ENCODE measurements at places on chromosomes 5 and 9. TPM values are rescaled to one million over a fixed set of nuclear protein-coding genes. Genes with fewer than 3 reads are reported as not detected.
A peak's percentile ranks its signal among the peaks of the same experiment; 100 is the strongest.

The C9orf50 gene
- not detected for total RNA-seq

The PLEKHG4B gene
- not detected for total RNA-seq

- H3K27me3 ChIP-seq = no peaks in the 10 kb centered on the region
- no peaks in the 10 kb centered on the region for H3K36me3 ChIP-seq
- H3K4me1 ChIP-seq = no peaks in the 10 kb centered on the region
- no peak overlapping the region for H3K4me3 ChIP-seq
- no peak for DNase-seq
- no peak overlapping the region for H3K27ac ChIP-seq
Measured at GRCh38 chr9:25562101-25562500, 116.1 kb downstream of the TUSC1 start.

GRCh38 chr5:66789434-66789833 lies 193.2 kb downstream of the MAST4 start:
- no peaks in the 10 kb centered on the region for H3K4me1 ChIP-seq
- H3K36me3 ChIP-seq = no peaks in the 10 kb centered on the region

- H3K4me3 ChIP-seq = no peak overlapping the region
- H3K36me3 ChIP-seq = peaks cover 63% of the 10 kb centered on the region
- DNase-seq = no peak
- H3K27me3 ChIP-seq = no peaks in the 10 kb centered on the region
- peaks cover 90% of the 10 kb centered on the region for H3K4me1 ChIP-seq
- no peak overlapping the region for H3K27ac ChIP-seq
Measured at GRCh38 chr5:135388860-135389435, 10.1 kb downstream of the MACROH2A1 start.

DNA sequence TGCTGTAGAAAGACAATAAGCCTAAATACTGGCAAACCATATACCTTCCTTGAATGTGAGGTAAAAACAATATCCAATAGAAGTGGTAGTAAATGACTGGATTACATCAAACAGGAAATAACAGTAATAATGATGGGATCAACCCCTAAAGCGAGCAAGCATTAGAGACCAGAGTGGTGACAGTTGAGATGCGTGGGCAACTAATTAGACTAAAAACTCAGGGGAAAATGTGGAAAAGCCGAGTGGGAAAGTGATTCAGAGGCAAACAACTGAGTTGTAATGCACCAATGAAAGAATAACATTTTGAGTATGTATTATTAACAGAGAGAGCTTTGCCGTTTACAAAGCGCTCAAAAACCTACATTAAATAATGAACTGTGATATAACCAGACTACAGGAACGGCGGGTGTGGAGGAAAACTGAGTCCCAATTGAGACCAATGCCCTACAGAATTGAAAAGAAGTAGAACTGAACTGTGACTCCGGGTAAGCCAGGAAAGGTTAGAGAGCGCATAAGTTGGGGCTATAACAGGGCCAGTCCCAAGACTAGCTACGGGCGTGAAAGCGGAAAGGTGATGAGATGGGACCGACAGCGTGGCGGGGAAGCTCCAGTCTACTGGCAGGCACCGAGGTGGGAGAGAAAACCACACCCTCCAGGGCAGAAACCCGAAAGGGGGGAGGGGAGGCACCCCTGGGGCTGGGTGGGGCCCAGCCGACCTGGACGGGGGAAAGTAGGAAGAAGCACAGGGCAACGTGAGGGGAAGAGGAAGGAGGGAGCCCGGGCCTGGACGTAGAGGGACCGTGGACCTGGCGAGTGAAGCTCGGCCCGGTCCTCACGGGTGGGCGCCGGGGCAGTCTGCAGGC lies 592 bp downstream of the UBAP2 start:
- H3K27me3 ChIP-seq = no peaks in the 10 kb centered on the region
- H3K4me3 ChIP-seq = peak overlapping the region; percentile 98
- peak overlapping the region; percentile 100 for H3K27ac ChIP-seq
- peaks cover 8% of the 10 kb centered on the region for H3K36me3 ChIP-seq

GRCh38 chr5:179323026-179323870 lies 22.0 kb downstream of the ADAMTS2 start:
- no peaks in the 10 kb centered on the region for H3K36me3 ChIP-seq
- no peaks in the 10 kb centered on the region for H3K27me3 ChIP-seq
- H3K4me3 ChIP-seq = no peak overlapping the region
- no peaks in the 10 kb centered on the region for H3K4me1 ChIP-seq
- no peak for DNase-seq

GRCh38 chr9:37215830-37216229 lies 95.5 kb downstream of the ZCCHC7 start:
- no peaks in the 10 kb centered on the region for H3K27me3 ChIP-seq
- no peak overlapping the region for H3K27ac ChIP-seq
- peaks cover 13% of the 10 kb centered on the region for H3K4me1 ChIP-seq
- peaks cover 8% of the 10 kb centered on the region for H3K36me3 ChIP-seq

GRCh38 chr9:130433168-130433946 lies 11.4 kb upstream of the ASS1 start:
- no peaks in the 10 kb centered on the region for H3K4me1 ChIP-seq
- H3K27ac ChIP-seq = no peak overlapping the region
- no peaks in the 10 kb centered on the region for H3K36me3 ChIP-seq
- peak; percentile 24 for DNase-seq
- no peak overlapping the region for H3K4me3 ChIP-seq

DNA sequence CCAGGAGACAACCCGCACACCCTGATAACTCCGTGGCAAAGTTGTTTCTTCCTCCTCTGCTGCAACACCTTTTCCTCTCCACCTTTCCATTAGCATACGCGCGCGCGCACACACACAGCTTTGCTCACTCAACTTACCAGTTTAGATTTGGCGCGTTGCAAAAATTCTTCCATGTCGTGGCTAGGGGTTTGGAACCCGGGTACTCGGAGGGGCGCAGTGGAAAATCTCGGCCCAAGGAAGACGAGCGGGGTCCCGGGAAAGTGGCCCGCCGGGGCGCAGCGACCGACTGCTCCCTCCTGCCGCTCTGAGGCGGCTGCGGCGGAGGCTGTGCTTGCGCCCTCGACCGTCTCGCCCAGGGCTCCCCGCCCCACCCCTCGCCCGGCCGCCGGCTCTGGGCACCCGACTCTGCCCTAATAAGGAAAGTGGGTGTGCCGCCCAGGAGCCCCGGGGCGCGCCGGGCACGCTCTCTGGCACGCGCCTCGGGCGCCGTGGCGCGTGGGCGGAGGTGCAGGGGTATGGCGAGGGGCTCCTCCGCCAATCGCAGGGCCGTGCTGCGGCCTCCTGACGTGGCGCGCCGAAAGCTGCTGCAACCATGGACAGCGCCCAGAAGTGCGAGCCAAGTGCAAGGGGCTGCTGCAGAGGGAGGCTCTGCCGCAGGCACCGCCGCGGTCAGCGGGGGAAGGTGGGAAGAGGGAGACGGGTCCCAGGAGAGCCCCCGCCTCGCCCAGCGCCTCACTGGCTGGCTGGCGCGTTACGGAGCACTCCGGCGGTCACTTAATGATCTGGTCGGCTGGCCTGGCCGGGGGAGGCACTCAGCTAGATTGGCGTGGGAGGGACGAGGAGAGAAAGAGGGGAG lies at the start of gene PRUNE2:
TSS of gene PRUNE2 (minus strand) at position 324 of the 856 bp plus-strand sequence. CDS start at position 173, 151 bp downstream.
- H3K4me1 ChIP-seq = no peaks in the 10 kb centered on the region
- no peak for DNase-seq
- no peaks in the 10 kb centered on the region for H3K36me3 ChIP-seq
- no peak within 1 kb of the TSS for H3K4me3 ChIP-seq
- no peak within 1 kb of the TSS for H3K27ac ChIP-seq
- H3K27me3 ChIP-seq = peaks cover 58% of the 10 kb centered on the region

DNA sequence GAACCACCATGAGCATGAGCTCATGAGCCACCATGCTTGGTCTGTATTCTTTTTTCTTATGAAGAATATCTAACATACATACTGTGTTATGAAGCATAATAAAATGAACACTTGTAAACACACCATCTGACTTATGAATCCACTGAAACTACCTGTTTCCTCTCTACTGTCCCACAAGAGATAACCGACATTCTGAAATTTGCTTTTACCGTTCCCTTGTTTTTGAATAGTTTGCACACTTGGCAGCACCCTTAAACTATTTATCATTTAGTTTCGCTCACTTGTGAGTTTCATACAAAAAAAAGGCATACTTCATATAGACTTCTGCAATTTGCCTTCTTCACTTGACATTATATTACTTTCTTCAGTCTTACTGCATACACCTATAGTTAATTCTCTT lies 8.9 kb downstream of the LARS1 start:
- H3K4me1 ChIP-seq = peaks cover 15% of the 10 kb centered on the region
- H3K27ac ChIP-seq = peak overlapping the region; percentile 9
- DNase-seq = no peak

- no peaks in the 10 kb centered on the region for H3K36me3 ChIP-seq
- no peaks in the 10 kb centered on the region for H3K4me1 ChIP-seq
- peak; percentile 19 for DNase-seq
- H3K27me3 ChIP-seq = peaks cover 6% of the 10 kb centered on the region
Measured at GRCh38 chr5:163347671-163348070, 89.7 kb upstream of the CCNG1 start.

Data from activated T-helper 1 cell treated with anti-CD3 and anti-CD28 coated beads, Interleukin-12 subunit alpha, Interleukin-12 subunit beta, Interleukin-2, Interleukin-4 antibody, amounts not matched to agents 30 ng/mL and 10 ng/mL and 1 ng/mL, durations not matched to agents 14 hours and 24 hours and 36 hours (primary cell).